GM04504 (cell line): ENCODE measurements at places on chromosomes 7 and 10.
A peak's percentile ranks its signal among the peaks of the same experiment; 100 is the strongest.

DNA sequence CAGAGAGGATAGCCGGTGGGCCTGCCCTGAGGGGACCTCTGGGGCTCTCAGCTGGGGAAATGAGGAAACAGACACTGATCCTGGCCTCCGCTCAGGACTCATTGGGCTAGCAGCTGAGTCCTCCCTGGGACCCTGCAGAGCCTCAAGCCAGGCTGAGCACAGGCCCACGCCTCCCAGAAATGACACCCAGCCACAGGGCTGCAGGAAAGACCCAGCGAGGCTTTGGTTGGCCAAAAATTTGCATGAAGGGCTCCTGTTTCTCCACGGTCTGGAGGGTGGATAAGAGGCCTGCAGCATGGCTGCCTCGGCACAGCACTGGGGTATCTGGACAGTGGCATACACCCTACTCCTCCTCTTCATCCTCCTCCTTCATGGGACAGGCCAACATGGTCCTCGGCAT is 60.4 kb downstream of the ZNF33B start:
- no peak for DNase-seq

- no peak for DNase-seq
Measured at GRCh38 chr7:27123007-27123476, 7.5 kb downstream of the HOXA4 start.

DNA sequence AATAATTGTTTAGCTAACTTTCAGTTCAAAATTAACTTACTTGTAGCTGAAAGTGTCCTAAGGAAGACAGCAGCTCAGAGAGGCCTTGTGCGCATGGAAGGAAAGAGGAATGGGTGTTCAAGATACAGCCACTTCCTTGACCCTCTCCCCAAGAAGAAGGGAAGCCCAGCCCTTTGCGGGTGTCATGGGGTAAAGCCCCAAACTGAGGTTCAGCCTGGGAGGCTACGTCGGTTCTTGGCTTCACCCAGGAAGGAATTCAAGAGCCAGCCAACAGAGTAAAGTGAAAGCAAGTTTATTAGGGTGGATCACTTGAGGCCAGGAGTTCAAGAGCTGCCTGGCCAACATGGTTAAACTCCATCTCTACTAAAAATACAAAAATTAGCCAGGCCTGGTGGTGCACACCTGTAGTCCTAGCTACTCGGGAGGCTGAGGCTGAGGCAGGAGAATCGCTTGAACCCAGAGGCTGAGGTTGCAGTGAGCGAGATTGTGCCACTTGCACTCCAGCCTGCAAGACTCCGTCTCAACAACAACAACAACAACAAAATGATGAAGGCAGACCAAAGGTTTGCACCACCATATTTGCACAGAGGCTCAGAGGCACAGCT is 15.9 kb downstream of the GPRIN2 start:
- DNase-seq, result no peak

- peak; percentile 53 for DNase-seq
Measured at GRCh38 chr10:73095481-73096021, 1.1 kb downstream of the P4HA1 start.

- peak; percentile 69 for DNase-seq
Measured at GRCh38 chr7:30412782-30413504, 65.6 kb downstream of the NOD1 start.

DNA sequence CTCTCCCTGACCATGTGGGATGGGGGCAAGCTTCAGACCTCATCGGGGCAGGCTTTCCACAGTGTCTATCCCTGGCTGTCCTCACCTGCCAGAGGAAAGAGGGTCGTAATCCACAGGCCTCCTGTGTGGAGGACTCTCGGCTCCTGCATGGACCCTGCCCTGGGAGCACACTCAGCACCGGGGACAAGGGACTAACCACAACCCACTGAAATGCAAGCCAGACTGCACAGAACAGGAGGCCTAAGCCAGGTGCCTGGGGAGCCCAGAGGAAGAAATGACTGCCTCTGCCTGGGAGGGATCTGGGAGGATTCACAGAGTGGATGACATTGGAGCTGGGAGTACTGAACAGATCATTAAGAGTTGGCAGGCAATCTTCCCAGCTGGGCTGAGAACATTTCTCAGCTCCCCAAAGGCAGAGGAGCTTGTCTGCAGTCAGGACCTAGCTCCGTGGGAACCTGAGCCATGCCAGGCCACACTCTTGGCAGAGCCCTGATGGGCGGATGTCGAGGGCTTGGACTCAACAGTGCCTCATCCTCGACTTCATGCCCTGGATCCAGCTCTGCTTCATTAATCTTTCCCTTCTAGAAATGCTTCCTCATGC is 213.4 kb downstream of the USP6NL start:
- peak; percentile 11 for DNase-seq

- DNase-seq, result no peak
Measured at GRCh38 chr10:106557951-106558733, 606.4 kb downstream of the SORCS1 start.
